ENCODE measurements at places on chromosomes 7 and 10. TPM values are rescaled to one million over a fixed set of nuclear protein-coding genes. Genes with fewer than 3 reads are reported as not detected.

TMEM130 gene
- 0.66 TPM for total RNA-seq

DNA sequence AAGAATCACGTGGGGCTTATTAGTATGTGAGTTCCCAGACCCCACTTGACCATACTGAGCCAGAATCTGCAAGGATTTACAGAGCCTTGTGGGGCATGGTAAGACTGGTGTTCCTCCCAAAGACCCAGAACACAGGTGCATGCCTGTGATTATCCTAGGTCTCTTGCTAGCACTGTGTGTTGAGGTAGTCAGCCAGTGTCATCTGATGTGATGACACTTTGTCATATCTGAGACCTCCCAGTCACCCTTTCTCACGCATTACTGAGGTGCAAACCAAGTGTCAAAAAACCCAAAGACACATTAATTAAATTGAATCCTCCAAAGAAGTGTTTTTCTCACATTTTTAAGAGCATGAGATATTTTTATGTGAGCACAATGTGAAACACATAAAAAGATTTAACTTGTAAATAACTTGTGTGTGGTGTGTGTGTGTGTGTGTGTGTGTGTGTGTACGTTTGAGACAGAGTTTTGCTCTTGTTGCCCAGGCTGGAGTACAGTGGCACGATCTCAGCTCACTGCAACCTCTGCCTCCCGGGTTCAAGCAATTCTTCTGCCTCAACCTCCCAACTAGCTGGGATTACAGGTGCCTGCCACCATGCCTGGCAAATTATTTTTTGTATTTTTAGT is 162.0 kb upstream of the PRPS1L1 start:
- DNase-seq: no peak

- DNase-seq: no peak
Measured at GRCh38 chr10:61448841-61449600, 4.2 kb downstream of the TMEM26 start.

PGAM2 gene
- total RNA-seq: not detected

GRCh38 chr7:155145477-155146255 is 75.5 kb downstream of the HTR5A start:
- no peak for DNase-seq

OAT gene
- total RNA-seq: 40.9 TPM
